ENCODE measurements at places on chromosomes 5 and 9.

- no peak for DNase-seq
Measured at GRCh38 chr5:95358848-95359247, 32.3 kb upstream of the FAM81B start.

DNA sequence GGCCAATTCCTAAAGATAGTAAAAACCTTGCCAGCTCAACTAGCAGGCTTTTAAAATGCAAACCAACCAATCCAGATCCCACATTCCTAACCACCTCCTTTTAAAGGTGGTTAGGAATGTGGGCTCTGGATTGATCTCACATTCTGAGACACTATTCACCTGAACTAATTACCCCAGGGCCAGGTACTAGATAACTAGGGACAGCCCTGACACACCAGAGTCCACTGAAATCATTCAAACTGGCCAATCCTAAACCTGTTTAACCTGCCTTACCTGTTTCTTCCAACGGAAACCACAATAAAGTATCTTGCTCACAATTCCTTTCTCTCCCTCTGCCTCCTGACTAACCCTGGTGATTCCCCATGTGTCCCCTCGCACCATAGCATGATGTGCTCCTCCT lies 168.3 kb upstream of the DMAC1 start:
- no peak for DNase-seq

DNA sequence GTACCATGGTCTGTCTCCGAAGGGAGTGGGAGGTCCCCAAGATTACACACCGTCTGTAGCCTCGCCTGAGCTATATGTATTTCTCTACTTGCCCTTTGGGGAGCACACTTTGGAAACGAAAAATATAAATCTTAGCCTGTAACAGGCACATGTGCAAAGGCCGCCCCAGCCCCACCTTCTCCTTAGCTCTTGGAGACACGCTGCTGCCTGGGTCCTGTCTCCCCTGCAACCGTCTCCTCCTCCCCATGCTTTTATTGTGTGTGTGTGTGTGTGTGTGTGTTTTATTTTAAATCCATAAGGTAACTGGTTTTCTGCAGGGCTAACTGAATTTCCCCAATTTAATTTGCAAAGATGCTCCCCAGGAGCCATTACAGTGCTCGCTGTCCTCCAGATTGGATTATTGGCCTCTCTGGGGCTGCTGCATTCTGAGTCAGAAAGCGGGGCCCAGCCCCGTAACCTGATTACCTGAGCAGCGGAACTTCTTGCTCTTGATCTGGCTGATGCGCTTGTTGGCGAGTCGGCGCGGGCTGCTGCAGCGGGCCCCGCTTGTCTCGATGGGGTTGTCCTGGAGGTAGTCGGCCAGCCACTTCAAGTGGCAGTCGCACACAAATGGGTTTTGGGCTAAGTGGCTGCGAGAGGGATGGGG lies 193.3 kb upstream of the PANK3 start:
- no peak for DNase-seq

DNA sequence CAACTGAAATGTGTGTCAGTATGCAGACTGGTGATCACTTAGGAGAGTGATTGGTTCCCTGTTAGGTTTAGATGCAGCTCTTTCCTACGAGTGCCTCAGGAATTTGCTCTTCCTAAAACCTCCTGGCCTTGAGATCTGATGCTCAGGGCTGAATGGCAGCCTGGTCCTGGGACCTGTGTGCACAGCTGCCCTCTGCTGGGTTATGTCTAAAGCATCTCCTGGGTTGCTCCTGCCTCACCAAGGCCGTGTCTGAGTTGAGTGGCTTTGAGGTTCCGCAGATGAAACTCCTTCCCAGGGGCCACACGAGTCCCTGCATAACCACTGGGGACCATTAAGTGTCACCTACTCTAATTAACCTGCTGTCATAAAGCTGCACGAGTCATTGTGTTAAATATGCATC lies 59.5 kb downstream of the MVB12B start:
- DNase-seq = peak; percentile 32

DNA sequence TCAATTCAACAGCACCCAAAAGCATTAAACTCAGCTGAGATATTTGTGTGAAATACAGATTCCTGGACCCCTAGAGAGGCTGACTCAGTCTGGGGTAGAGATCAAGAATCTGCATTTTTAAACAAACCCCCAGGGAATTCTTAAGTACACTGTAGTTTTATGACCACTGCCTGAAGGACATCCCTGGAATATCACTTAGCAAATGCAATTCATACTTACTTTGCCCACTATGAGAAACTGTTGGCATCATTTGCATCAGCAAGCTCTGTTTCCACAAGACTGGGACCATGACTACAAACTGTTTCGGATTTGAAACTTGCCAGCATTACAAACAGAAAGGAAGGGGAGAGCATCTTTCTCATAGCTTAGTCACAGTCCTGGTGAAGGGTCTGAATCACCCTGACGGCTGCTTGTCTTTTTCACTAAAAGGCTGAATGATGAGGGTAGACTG lies 63.7 kb downstream of the MLLT3 start:
- DNase-seq = no peak
